ENCODE measurements at places on chromosomes 6 and 20.
A peak's percentile ranks its signal among the peaks of the same experiment; 100 is the strongest.

- no peak for DNase-seq
Measured at GRCh38 chr20:61736751-61737310, 328.9 kb downstream of the TAF4 start.

DNA sequence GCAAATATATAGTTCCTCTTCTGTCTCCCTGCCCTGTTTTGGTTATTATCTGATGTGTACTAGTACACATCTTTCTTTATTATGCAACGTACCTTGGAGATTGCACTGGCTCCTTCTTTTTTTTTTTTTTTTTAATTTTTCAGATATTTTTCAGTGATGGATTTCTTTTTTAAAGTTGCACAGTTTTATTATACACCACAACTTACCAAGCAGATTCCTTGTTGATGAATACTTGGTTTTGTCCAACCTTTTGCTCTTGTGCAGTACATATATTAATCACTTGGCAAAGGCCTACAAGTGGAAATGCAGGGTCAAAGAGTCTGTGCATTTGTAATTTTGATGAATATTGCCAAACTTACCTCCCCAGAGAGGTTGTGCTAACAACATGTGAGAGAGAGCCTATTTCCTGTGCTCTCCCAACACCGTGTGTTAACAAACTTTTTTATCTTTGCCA lies 50.1 kb upstream of the RNF24 start:
- no peak for DNase-seq

- DNase-seq = no peak
Measured at GRCh38 chr6:44261581-44261980, 3.8 kb downstream of the NFKBIE start.

GRCh38 chr20:16745204-16745603 lies 3.0 kb upstream of the OTOR start:
- no peak for DNase-seq

DNA sequence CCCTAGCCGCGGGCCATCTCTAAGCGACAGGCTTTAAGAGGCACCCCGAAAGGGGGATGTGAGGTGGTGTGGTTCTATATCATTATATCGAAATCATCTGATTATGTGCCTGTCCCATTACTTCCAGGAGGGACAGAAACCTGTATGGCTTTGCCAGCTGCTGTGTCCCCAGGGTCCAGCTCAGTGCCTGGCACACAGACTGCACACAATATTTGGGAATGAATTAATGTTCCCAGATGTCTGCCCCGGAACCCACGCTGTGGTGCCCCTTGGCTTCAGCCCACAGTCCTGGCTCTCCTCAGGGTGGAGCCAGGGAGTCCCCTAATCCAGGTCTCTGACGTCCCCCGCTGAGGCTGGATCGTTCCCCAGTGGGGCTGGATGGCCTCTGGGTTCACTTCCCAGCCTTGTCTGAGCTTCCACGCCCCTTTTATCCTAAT lies 8.9 kb upstream of the AHCY start:
- peak; percentile 65 for DNase-seq

- DNase-seq = no peak
Measured at GRCh38 chr6:83019741-83020140, 45.9 kb downstream of the UBE3D start.

- no peak for DNase-seq
Measured at GRCh38 chr20:43900121-43900466, 14.6 kb upstream of the TOX2 start.

- no peak for DNase-seq
Measured at GRCh38 chr6:150099546-150099945, 30.6 kb upstream of the ULBP3 start.

DNA sequence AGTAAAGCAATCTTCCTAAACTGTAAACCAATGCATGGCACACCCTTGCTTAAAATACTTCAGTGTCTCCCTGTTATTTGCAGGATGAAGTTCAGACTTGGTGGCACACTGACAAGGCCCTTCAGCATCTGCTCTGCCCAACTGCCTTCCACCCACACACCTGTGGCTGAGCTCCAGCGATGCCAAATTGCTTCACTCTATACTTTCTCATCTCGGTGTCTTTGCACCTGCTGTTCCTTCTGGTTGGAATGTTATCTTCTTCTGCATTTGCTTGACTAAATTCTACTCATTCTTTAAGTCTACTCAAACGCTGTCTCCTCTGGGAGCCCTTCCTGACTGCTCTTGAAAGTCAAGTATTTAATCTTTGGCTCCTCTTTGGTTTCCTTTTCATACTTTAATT lies 100.1 kb upstream of the SUPT3H start:
- DNase-seq = no peak

GRCh38 chr6:90025523-90026061 lies 131.3 kb downstream of the GJA10 start:
- DNase-seq = no peak

DNA sequence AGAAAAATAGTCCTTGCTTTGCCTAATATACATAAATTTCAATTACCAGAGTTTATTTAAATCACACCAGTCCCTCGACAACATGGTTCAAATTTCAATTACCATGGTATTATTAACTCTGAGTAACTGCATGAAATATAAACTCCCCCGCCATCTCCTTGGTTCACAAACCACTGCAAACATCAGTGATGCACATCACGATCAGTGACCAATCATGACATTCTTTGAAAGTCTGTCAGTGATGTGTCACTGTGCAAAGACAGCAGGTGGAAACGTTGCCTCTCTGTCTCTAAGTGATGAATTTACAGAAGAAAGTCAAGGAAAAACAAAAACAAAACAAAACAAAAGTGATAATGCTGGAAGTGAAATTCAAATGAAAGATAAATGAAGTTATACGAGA lies 86.7 kb downstream of the TASP1 start:
- DNase-seq = no peak

GRCh38 chr20:24820345-24820744 lies 128.7 kb upstream of the CST7 start:
- DNase-seq = no peak

DNA sequence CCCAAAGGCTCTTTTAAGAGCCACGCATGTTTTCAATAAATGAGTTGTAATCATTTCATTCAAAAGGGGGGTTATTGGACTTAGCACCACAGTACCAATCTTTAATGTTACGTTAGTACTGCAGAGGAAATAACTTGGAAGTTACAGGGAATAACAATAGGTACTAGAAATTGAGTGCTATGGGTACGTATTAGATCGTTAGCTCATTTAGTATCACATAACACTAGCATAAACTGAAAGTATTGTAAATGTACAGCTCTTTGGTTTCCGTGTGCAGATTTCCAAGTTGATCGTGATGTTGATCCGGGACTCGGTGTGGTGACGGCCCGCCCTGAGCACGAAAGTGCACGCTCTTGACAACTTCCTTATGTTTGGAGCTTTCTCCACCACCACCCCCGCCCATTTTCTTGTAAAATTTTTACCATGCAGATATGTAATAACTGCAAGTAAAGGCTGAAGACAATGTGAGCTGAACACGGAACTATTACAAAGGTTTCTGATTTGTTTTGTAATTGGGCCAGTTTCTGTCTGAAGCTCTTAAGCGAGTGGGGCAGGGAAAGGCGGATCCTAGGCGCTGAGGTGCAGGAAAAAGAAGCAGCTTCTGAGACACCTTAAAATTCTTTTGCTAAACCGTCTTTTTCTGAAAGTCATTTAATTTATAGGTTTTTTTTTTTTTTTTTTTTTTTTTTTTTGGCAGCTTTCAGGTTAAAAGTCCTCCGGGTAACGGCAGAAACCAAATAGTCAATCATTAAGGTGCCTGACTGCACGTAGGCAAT lies 71.5 kb downstream of the HFE start:
- DNase-seq = peak; percentile 29

DNA sequence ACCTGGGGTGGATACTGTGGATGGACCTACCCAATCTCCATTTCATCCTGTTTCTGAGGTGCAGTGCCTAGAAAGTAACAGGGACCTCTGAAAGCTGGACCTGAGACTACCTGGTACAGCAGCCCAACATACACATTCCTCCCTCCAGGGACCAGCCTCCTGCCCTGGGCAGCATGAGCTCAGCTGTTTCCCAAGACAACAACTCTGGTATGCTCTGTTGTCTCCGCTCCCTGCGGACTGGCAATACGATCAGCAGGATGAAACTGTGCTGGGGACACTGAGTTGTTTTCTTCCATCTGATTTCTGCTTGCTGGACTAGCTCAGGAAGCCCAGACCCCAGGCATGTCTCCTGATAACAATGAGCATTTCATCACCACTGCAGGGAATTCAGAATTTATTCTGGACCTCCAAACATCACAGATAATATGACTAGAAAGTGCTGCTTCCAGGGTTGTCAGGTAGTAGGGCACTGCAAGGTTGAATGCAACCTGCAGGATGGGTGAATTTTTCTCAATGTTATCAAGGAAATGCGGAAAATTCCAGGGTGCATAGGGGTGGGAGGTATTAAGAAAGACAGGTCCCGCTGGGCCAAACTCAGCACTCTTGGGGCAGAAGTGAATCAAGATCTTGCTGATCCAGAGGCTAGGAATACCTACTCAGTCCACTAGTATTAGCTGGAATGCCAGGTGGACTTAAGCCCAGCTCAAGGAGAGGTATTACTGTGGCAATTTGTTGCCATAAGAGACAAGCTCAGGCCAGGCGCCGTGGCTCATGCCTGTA lies 38.9 kb upstream of the SLC4A11 start:
- no peak for DNase-seq

GRCh38 chr20:48737434-48738093 lies 90.2 kb downstream of the PREX1 start:
- no peak for DNase-seq

GRCh38 chr6:125117818-125118217 lies 35.8 kb upstream of the TPD52L1 start:
- no peak for DNase-seq

DNA sequence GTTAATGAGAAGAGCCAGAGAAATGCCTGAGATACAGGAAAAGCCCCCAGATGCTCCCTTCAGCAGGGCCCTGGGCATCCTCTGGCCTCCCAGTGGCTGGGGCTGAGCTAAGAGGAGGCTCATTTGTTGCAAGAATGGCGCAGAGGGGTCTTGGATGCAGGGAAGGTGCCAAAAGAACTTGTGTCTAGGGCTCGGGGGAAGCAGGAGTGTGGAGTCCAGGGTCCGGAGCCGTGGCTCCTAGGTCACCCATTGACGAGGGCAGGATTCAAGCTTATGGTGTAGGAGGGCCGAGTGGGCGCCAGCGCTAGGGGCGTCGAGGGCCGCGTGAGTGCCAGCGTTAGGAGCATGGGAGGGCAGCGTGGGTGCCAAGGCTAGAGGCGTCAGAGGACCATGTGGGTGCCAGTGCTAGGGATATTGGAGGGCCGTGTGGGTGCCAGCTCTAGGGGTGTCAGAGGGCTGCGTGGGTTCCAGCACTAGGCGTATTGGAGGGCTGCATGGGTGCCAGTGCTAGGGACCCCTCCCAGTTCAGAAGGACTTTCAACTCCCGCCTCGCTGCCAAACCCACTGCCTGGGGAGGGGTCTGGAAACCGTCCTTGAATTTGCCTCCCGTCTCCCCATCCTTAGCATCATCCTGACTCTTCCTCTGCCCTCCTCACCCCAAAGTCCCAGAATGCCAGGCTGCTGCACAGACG lies 250.5 kb upstream of the AFDN start:
- DNase-seq = peak; percentile 36

- peak; percentile 87 for DNase-seq
Measured at GRCh38 chr6:35727231-35727934, 9.4 kb upstream of the ARMC12 start.

DNA sequence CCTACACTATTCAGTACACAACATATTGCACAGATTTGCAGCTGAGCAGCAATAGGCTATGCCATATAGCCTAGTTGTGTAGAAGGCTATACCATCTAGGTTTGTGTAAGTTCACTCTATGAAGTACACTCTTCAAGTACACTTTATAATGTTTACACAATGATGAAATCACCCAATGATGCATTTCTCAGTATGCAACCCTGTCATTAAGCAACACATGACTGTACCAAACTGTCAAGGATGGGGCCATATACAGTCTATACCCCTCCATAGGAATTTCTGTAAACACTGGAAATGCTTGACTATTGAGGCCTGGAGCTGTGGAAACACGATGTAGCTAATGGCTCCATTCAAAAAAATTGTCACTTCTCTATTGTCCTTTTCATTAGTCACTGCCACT lies 535.4 kb downstream of the EPM2A start:
- no peak for DNase-seq

GRCh38 chr6:34514112-34514511 lies 42.0 kb downstream of the SPDEF start:
- DNase-seq = peak; percentile 25
